ENCODE measurements at places on chromosomes 16 and 17. TPM values are rescaled to one million over a fixed set of nuclear protein-coding genes. Genes with fewer than 3 reads are reported as not detected.
A peak's percentile ranks its signal among the peaks of the same experiment; 100 is the strongest.

Gene SLC47A2
- total RNA-seq = not detected

Gene PRCD
- not detected for total RNA-seq

DNA sequence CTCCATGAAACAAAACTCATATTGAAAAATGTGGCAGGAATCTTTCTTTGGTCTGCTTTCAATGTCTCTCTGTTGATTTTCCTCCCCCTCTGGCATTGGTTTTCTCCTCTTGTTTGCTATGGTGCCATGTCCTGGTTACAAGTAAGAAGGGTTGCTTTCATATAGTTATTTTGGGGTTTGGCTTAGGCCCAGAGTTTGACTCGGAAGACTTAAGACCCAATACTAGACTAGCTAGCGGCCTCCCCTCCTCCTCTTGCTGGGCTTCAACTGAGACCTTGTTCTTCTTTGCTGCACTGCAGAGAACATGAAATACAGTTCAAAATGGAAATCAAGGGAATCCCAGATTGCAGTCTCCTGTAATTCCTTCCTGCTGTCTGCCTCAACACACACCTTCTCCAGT lies 30.0 kb upstream of the CLEC18A start:
- no peak for DNase-seq

DNA sequence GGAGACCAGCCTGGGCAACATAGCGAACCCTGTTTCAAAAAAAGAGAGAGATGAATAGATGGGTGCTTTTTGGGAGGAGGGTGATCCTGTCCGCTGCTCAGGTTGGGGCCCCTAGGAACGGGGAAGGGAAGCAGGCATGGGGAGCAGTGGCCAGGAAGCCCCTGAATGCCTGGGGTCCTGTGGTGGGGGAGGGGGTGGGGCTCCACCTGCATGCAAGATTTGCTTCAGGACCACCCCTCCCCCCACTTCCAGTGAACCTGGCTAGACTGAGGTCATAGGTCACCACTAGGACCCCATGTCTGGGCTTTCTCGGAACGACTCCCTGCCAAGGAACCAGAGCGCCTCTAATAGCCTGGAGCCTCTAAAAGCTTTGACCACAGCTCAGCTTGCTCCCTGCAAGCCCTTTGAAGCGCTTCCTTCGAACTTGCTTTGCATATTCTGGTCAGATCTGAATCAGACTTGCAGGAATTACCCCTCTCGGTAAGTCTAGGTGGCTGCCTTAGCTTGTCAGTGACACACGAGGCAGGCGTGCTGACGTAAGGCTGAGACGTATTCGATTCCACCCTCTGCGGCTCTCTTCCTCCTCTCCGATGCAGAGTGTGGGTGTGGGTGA lies 3.7 kb downstream of the SOCS3 start:
- peak; percentile 67 for DNase-seq

GRCh38 chr17:40023590-40024292 lies 8.5 kb downstream of the CSF3 start:
- peak; percentile 95 for DNase-seq

DNA sequence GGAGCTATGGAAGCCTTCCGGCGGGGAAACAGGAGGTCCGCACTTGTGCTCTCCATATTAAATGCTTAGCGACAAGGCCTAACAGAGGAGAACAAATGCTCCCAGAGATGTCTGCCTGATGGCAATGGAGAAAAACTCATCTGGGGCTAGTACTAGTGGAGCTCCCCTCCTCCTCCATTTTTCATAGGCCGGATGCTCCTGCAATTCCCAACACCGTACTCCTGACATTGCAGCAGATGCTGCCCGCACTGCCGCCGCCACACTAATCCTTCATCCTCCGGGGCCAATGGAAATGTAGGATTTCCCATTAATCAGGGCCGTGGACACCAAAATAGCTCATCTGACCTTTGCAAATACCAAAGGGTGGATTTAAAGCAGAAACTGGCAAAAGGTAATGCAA lies 27.5 kb downstream of the TOM1L2 start:
- no peak for DNase-seq

GRCh38 chr17:9370467-9370866 lies 205.2 kb downstream of the STX8 start:
- no peak for DNase-seq

Measured in Calu3 (cell line).